NCI-H2029 treated with DMSO at 0.1 percent for 48 hours (cell line): ENCODE measurements at places on chromosomes 7 and 10.
A peak's percentile ranks its signal among the peaks of the same experiment; 100 is the strongest.

- DNase-seq: no peak
Observed at GRCh38 chr7:29457141-29457561, 106.5 kb upstream of the PRR15 start.

DNA sequence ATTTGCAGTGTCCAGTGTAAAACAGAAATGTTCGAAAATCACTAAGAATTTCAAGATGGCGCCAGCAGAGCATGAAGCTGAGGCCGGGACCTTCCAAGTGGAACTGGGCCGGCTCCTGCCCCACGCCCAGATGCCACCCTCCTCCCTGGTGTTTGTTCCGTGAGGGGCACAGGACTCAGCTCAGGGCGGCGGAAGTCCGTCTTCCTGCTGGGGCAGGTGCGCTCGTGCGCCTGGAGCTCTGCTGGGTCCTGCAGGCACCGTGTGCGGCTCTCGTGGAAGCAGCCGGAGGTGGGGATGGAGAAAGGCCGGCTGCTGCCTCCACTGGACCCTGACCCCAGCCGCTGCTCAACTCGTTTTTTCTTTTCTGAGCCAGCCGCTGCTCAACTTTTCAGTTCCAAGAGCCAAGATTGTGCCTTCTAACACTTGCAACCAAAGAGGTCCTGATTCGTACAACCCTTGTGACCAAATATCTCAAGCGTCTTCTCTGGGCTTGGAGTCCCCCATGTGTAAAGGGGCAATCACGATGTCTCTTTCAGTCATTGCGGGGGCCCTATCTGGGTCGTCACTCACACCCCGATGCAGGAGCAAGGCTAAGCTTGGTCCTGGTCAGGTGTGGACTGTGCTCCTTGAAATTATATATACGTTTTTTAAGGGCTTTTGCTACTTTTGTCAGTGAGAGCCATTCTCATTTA is 334.4 kb downstream of the ADARB2 start:
- DNase-seq: no peak

DNA sequence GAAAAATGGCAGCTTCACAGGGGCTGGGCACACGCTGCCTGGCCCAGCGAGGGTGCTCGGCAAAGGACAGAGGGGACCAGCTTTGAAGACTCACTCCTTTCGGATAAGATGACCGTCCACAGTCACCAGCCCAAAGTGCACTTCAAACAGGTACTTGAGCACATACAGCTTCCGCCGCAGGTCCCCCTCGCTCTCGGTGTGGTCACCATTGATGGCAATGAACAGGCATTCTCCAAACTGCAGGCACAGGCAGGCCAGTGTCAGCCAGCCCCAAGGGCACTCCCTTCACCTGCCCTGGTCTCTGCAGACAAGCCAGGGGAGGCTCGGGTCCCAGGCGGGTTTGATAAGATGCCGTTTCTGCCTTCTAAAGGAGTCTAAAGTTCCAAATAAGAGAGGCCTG is 11.6 kb downstream of the HPS1 start:
- DNase-seq: no peak

DNA sequence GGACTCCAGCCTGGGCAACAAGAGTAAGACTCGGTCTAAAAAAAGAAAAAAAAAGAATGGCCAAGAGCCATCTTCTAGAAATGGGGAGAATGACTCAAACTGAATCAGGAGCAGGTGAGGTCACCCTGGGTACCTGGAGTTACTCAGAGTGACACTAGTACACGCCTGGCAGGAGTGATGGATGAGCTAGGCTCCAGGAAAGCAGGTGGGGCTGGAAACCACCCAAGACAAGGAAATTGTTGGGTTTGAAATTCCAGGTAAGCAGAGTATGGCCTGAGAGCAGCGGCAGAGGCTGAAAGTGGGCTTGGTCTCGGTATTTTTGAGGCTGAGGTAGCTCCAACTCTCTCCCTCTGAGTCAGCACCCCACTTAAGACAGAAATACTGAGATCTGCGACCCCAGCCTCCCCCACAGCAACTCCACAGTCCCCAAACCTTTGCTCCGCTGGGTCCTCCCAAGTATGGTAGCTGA is 18.5 kb downstream of the DDIT4 start:
- no peak for DNase-seq

- no peak for DNase-seq
Observed at GRCh38 chr7:28953633-28954032, 4.5 kb downstream of the TRIL start.

- no peak for DNase-seq
Observed at GRCh38 chr7:45688382-45688781, 114.2 kb downstream of the ADCY1 start.

GRCh38 chr7:35630024-35630972 is 64.6 kb downstream of the HERPUD2 start:
- no peak for DNase-seq

DNA sequence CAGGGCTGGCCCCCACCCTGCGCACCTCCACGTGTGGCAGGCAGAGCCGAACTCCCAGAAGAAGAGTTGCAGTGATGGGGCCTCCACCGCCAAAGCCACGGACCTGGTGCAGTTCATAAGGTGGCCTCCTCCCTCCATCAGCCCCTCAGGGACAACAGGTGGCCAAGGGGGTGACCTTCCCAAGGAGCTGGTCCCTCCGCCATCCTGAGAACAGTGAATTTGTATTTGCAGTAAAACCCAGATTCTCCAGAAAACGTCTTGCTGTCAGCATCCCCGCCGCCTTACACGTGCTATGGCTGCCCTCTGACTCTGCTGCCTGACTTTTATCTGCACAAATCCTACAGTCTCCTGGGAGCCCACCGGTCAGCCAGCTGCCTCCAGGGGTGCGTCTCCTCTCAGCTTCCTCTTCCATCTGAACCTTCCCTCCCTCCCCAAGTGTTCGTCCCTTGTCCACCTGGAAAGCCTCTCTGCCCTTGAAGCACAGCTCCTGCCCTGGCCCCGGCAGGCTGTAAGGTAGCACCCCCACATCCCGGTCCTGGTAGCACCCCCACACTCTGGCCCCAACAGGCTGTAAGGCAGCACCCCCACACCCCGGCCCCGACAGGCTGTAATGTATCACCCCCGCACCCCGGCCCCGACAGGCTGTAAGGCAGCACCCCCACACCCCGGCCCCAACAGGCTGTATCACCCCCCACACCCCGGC is 311.8 kb downstream of the PTPRN2 start:
- no peak for DNase-seq

- DNase-seq: no peak
Observed at GRCh38 chr10:71467569-71468362, 71.0 kb downstream of the CDH23 start.

- no peak for DNase-seq
Observed at GRCh38 chr10:64174666-64175255, 653.6 kb downstream of the REEP3 start.

- no peak for DNase-seq
Observed at GRCh38 chr10:78479467-78479866, 445.8 kb downstream of the RPS24 start.

DNA sequence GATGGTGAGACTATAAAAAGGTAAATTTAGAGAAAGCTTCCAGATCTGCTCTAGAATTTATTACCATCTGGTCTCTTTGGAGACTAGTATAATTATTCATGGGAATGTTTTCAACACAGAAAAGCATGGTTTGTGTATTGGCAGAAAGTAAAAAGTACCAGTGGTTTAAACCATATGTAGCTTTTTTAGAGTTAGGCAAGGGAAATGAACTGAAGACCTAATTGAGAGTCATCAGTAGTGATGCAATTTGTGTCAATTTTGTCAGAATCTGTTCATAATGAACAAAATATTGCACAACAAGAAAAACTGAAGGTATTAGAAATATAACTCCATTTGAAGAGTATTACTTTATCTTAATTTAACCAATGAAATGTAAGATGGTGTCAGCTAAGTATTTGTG is 181.4 kb downstream of the ADK start:
- no peak for DNase-seq

DNA sequence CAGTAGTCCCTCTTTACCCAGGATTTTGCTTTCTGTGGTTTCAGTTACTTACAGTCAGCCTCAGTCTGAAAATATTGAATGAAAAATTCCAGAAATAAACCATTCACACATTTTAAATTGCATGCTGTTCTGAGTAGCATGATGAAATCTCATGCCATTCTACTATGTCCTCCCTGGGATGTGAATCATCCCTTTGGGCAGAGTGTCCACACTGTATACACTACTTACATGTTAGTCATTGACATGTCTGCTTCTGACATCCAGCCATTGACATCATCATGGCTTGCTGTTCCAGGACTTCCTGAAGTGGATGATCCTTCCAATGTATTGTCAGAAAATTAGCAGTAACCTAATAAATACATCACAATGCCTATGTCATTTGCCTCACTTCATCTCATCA is 34.6 kb upstream of the MALRD1 start:
- DNase-seq: no peak

- DNase-seq: peak; percentile 17
Observed at GRCh38 chr7:131424219-131424822, 96.6 kb downstream of the MKLN1 start.

- DNase-seq: no peak
Observed at GRCh38 chr7:105346138-105346537, 42.6 kb downstream of the SRPK2 start.

GRCh38 chr10:79236433-79236765 is 110.9 kb upstream of the PPIF start:
- DNase-seq: no peak

- DNase-seq: no peak
Observed at GRCh38 chr7:77908664-77909063, 110.1 kb downstream of the PHTF2 start.

GRCh38 chr10:97132273-97132672 is 53.5 kb downstream of the SLIT1 start:
- no peak for DNase-seq

- DNase-seq: no peak
Observed at GRCh38 chr10:61821153-61821552, 80.3 kb upstream of the ARID5B start.

DNA sequence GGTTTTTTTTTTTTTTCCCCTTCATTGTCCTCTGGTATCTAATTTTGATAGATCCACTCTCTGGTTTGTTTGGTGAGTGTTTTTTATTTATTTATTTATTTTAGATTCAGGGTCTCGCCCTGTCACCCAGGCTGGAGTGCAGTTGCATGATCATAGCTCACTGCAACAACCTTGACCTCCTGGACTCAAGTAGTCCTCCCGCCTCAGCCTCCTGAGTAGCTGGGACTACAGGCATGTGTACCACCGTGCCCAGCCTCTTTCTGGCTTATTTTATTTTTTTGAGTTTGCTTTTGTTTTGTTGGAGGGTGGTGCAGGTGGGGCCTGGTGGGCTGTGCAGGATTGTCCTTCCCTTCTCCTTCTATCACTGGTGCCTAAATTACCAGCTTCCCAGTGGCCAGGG is 187.2 kb upstream of the SH2B2 start:
- no peak for DNase-seq

DNA sequence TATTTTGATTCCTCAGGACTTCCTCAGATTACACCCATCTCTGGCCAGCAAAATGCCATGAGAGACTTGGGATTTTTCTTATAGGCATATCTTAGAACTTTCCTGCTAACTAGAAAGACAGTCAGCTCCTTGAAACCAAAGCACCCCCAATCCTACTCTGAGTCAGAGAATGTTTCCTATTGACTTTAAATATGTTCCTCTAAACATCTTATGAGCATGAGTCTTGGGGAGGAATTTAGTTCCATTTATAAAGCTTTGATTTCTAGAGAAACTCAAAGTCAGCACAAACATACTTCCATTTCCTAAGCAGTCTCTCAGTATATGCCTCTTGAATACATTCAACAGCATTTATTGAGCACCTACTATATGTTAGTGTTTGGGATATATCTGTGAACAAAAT is 128.5 kb downstream of the INHBA start:
- no peak for DNase-seq

DNA sequence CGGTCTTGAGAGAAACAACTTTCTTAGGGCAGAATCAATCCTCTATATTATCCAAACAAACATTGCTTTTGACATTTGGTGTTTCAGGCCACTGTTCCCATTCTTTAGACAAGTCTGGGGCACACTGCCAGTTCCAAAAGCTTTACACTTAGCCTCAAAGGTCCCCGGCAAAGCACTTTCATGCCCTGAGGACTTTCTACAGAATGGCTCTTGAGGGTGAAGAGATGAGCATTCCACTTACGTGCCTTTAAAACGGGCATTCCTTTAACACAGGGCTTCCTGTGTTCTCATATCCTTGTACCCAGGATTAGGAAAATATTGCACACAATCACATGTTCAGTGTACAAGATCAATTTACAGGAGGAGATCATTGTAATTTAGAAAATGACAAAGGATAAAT is 13.1 kb upstream of the TMEM213 start:
- DNase-seq: peak; percentile 76
